ENCODE measurements at places on chromosomes 3 and 15.

GRCh38 chr3:104696470-104696869, 670.2 kb upstream of the ALCAM start:
- no peak for DNase-seq

GRCh38 chr3:185070491-185071286, 82.2 kb downstream of the C3orf70 start:
- DNase-seq: no peak

DNA sequence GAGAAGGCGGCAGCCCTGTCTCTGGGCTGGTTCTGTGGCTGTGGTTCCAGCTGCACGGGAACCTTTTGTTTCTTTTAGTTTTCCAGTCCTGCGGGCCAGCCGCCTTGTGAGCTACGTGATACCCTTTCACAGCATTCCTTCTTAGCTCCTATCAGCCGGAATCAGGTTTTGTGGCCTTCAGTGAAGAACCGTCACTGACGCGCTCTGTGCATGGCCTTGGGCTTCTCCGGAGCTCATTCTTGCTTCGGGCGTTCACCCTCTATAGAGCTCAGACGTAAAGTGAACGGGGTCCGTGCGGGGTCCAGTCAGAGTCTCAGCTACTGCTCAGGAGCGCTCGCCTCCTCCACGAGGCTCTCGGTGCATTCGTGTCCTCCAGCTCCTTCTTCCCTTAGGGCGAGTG, 166.7 kb downstream of the FAM43A start:
- no peak for DNase-seq

DNA sequence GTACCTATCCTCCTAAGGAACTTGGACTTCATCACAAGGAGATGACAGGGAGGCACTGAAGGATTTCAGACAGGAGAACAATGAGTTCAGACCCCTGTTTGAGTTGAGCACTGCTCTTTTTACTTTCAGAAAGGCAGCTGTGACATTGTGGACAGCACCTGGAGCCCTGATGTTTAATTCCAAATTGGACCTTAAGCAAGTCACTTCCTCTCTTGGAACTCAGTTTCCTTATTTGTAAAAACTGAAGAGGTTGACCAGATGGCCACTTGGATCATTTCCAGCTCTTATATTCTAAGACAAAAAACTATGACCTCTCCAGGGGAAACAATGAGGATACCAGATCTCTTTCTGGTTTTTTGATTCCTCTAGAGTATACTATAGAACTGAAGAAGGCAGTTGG, 34.1 kb upstream of the SMAD3 start:
- no peak for DNase-seq

DNA sequence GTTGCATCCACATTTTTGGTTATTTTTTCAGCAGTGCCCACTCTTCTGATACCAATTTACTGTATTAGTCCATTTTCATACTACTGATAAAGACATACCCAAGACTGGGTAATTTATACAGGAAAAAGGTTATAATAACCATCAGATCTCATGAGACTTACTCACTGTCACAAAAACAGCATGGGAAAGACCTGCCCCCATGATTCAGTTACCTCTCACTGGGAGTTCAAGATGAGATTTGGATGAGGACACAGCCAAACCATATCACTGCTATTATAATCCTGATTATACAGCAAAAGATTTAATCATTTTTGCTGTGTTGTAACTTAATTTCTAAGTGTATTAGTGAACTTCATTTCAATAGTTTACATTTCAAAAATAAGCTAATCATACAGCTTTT, 6.6 kb downstream of the ZBED2 start:
- DNase-seq: no peak

DNA sequence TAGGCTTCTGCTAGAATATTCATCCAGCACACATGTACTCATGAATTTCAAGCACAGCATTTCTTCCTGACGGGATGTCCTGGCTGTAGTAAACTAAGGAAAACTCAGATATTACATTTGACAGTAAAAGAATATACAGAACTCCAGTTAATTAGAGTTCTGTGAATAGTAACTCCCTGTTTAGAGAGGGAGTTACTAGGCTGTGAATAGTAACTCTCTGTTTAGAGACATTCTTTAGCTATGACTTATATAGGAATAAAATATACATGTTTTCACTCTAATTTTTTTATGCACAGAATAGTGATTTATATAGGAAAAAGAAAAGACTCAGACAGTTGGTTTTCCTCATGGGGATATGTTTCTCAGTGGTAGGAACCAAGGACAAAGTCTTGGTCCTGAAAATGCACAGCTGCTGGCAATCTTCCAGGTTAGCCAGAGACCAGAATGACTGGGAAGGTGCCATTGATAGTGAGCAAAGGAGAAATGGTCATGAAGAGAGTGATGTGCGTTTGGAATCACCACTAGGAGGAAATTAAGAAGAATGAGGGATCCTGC, 480.7 kb upstream of the THBS1 start:
- no peak for DNase-seq

DNA sequence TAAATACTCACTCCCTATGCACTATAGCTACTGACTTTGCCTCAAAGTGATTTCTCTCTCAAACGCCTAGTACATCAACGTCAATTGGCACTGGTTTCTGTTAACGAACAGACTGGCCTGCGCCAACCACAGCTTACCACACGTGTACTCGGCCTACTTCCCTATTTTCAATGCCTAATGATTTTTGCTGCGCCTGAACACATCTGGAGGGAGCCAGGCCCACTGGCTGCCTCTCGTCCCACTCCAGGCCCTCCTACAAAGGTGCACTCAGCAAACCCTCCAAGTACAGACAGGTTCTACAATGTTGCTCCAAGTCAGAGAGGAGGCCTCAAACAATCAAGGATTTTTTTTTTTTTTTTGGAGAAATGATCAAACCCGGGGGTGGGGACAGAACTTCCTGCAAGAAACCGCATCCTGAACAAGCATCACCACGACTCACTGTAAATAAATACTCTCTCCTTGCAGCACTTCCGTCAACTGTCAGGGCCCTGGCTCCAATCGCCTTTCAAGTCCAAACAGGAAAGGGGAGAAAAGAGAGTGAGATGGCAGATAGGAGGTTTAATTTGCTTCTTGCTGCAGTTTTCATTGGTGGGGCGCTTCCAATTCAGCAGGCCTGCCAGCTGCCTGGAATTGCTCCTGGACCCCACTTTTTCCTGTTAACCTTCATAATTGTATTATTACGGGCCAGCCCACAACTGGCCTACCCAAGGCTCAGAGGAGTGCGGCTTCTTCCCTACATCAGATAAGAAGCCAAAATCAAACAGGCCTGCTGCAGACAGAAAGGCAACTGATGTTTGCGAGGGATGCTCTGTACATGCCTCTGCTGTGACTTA, 139.3 kb downstream of the FOXP1 start:
- peak; percentile 85 for DNase-seq

DNA sequence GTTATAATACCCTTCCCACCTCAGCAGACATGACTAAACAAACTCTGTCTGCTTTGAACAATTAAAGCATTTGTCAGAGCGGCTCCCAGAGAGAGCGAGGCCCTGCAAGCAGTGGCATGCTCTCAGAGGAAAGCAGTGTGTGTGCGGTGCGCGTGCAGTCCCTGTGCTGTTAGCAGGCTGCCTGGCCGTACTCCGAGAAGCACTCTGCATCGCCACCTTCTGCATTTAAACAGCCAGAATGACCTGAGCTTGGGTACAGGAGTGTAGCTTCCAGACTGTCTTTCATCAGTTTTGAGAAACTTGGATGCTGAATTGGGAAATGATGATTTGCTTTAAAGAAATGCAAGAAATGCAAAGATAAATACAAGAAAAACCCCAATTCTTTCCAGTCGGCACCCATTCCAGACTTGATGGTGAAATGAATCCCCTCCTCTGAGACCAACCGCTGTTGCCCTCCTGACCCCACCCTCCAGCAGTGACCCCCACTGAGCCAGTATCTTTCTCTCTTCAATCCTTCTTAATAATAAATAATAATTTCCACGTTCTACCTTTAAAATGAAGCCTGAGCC, 113.5 kb downstream of the VGLL4 start:
- DNase-seq: no peak

DNA sequence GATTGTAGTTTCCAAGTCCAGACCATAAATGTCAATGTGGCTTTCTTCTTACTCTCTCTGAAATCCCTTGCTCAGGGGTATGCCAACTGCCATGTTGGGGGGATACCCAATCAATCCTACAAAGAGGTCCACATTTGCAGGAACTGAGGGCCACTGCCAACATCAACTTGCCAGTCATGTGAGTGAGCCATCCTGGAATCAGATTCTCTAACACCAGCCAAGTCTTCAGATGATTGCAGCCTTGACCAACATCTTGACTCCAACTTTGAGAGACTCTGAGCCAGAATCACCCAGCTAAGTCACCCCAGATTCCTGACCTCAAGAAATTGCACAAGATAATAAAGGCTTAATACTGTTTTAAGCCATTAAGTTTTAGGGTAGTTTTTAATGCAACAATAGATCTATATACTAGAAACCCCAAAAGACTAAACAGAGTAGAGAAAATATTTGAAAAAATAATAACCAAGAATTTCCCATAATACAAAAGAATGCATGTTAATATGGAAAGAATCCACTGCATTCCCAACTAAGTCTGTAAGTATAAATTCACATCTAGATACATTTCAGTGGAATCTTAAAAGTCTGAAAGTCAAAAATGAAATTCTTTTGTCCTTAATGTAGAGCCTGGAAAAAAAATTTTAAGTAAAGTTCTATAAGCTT, 22.4 kb downstream of the ISG20 start:
- peak; percentile 25 for DNase-seq

DNA sequence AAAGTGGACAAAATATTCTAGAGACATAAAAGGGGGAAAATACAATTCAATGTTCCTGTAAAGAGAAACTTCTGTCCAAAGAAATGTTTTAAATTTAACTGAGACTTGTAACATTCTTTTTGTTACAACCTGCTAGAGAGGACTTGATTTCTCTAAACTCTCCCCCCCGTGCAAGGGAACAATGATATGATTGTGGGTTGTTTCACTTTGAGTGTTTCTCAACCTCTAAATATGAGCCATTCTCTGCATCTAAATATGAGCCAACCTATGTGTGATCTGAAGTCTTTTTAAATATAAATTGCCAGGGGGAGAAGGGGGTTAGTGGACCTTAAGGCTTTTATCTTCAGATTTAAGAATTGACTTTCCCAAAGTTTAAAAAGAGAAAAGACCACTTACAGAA, 14.6 kb downstream of the ZNF860 start:
- no peak for DNase-seq

DNA sequence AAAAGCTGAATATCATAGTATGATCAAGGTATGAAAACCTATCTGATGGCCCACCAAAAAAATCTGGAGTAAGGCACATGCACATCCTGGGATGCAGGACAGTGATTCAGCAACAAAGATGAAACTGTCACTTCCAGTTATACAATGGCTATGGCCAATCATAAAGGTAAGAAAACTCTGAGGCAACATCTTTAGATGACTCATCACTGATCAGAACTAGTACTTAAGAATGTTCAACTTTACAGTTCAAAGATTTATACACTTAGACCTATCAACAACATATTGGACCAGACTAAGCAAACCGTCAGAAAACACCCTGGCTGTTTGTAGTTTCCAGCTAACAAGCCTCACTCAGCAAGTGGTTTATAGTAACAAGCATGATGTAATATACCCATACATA, 21.3 kb upstream of the PLCH1 start:
- DNase-seq: no peak

- DNase-seq: peak; percentile 28
Observed at GRCh38 chr3:14119651-14120050, 5.0 kb downstream of the CHCHD4 start.

GRCh38 chr3:128052595-128053351, 536 bp downstream of the SEC61A1 start:
- no peak for DNase-seq

DNA sequence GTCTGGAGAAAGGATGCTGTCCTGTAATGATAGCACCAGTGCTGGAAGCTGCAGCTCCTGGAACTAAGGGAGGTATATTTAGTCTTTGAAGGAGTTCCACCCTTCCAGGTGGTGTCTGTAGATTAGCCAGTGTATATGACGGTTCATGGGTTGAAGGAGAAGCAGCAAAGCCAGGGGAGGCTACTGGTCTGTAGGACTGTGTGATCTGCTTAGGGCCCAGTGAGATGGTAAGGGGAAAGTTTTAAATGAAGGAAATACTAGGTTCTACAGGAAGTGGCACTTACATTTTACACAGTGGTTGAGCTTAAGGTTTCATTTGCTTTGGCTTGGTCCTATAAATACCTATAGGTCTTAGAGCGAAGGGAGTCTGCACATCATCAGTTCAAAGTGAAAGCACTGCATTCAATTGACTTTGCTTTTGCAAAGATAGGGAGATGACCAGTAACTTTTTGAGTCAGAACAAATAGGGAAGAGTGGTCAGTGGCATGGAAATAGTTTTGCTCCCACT, 5.6 kb downstream of the SLC25A38 start:
- no peak for DNase-seq

GRCh38 chr3:14378415-14378814, 24.0 kb upstream of the SLC6A6 start:
- no peak for DNase-seq

- DNase-seq: no peak
Observed at GRCh38 chr15:47337106-47337505, 380.2 kb upstream of the SEMA6D start.

- no peak for DNase-seq
Observed at GRCh38 chr3:34070831-34071585, 272.6 kb downstream of the PDCD6IP start.

DNA sequence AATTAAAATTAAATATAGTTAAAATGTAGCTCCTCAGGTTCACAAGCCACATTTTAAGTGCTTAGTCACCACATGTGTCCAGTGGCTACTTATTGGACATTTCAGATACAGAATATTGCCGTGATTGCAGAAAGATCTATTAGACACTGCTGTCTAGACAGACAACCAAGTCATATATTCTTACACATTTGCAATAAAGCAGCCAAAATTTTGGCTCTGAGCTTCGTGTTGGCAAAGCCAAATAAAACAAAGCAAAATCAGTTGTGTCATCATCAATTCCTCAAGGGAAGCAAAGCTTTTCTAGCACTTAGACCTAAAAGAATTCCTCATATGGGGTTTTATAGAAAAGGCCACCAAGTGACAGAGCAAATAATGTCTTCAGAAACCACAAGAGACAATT, 193.1 kb upstream of the LPP start:
- DNase-seq: no peak

DNA sequence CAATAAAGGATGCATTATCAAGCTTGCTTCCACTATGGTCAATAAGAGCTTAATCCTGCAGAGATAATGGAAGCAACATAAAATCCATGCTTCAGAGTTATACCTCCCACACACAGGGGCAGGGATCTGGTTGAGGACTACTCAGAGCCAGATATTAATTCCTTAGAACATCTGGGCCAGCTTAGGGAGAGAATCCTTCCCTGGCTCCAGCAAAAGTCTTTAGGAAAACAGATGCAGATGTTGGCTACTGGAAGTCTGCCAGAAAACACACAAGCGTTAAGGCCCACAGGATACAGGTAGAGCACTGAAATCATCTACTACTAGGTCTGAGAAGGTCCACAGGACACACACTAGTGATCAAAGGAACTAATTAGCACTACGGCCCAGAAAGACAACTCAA, 25.2 kb downstream of the TMEM202 start:
- no peak for DNase-seq

DNA sequence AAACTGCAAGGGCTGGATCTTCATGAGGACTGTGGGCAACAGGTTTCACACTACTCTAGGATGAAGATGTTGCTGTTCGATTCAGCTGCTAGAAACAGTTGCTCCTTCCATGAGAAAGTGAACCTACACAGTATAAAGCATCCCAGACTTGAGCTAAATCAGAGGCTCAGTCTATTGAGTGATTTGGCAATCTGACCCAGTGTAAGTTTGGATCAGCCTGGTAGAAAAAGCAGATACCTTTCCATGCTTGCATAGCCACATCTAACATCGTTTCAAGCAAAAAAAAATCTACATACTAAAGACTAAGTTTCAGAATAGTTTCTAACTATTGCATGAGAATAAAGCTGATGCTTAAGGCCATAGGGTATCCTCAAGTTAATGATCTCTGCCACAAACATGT, 4.6 kb downstream of the UQCC5 start:
- DNase-seq: no peak

All from activated CD8-positive, alpha-beta memory T cell treated with anti-CD3 and anti-CD28 coated beads, Interleukin-2, amount 10 ng/mL, durations not matched to agents 7 days and 5 days (primary cell).